NCI-H1092 treated with DMSO at 0.1 percent for 48 hours (cell line): ENCODE measurements at places on chromosomes 2 and 18.
A peak's percentile ranks its signal among the peaks of the same experiment; 100 is the strongest.

- DNase-seq = no peak
Measured at GRCh38 chr2:133936601-133937000, 317.3 kb upstream of the MGAT5 start.

- DNase-seq = no peak
Measured at GRCh38 chr18:22839340-22839821, 93.7 kb upstream of the RBBP8 start.

DNA sequence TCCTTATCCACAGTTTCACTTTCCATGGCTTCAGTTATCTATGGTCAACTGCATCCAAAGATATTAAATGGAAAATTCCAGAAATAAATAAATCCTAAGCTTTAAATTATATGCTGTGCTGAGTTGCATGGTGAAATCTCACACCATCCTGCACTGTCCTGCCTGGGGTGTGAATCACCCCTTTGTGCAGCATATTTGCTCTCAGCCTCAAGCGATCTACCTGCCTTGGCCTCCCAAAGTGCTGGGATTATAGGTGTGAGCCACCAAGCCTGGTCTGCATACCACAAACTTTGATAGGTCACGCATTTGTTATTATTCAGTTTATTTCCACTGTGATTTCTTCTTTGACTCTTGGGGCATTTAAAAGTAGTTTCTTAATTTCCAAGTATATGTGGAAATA lies 117.2 kb downstream of the SPIRE1 start:
- DNase-seq = no peak

DNA sequence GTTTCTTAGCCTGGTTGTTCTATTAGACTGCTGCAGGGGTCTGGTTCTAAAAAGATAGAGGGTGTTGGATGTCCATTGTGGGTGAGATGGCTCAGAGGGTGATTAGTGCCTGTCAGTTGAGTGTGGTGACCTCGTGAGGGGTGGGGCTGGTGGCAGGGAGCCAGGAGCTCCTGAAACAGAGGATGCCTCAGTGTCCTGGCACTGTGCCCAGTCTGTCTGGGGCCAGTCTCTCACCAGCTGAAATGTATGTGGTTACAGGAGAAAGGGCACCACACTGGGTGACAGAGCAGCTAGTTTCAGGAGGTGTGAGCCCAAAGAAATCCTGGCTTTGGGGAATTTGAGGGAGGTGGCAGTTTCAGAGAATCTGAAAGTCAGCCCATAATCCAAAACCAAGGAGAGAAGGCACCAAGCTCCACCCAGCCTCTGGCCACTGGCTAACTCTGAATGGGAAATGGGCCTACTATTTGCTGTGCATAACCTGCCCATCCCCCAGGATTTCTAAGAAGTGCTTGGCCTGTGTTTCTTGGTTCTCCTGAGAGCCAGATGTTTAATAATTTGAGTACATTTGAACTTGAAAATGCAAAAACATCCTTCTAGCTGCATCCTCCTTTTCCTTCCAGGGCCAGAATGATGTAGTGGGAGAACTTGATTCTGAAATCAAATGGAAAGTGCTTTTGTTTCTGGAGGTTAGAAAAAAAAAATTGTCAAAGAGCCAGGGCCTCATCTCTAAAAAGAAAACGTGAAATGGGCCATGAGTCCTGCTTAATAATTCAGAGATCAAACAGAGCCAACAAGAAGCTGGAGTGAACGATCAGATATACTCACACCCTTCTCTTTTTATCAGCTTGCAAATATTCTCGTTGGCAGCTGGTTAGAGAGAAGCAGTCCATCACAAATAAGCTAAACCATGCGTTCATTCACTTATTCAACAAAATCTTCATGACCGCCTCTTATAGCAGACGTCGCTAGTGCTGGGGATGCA lies 92.3 kb downstream of the B3GNT2 start:
- peak; percentile 86 for DNase-seq

GRCh38 chr18:39604836-39605235 lies 2039.2 kb upstream of the CELF4 start:
- DNase-seq = no peak

DNA sequence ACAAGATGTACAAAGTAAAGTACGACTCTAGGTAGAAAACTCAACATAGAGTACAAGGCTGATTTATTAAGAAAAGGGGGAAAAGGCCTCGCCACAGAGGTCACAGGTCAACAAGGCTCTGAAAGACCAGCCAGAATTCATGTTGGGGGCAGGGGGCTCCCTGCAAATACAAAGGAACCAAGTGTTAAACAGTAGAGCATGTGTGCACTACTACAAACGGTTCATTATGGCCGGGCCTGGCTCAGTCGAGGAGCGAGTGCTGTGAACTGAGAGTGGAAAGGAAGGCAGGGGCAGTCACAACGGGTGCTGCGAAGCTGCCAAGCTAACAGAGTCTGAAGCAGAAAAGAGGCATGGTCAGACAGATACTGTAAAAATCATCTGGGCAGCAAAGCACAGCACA lies 77.1 kb downstream of the MBOAT2 start:
- DNase-seq = no peak

- no peak for DNase-seq
Measured at GRCh38 chr2:173153301-173153885, 77.7 kb downstream of the MAP3K20 start.

DNA sequence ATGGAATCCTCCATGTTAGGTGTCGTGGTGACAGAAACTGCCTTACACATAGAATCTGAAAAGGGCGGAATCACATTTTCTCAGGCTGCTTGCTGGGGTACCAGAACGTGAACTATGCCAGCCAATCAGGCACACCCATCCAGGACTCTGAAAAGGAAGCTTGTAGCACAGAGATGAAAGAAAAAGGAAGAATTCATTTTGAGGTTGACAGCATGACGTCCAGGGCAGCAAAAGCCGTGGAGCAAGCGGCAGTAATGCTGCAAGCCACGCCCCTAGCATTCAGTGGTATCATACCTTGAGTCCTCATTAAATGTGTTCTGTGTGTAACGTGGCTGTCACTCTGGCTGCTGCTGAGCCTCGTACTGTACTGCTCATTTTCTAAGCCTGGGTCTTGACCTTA lies 304.0 kb downstream of the DYSF start:
- no peak for DNase-seq

- no peak for DNase-seq
Measured at GRCh38 chr2:111160758-111161157, 40.0 kb downstream of the BCL2L11 start.

DNA sequence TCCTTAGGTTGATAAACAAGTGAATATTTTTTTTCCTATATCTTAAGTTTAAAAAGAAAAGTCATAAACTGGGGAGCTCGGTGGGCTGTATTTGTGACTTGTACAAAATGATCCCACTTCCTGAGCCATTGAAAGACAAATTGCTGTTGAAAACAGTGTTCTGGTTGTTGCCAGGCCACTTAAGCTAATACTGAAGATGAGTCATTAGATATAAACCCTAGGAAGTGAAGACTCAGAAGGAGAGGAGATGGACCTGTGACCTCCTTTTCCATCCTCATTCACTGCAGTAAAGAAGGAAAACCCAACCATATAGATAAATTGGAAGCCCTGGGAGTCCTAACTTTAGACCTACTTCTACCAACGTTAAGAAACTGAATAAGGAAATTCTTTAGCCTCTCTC lies 46.2 kb upstream of the SERPINE2 start:
- no peak for DNase-seq

- DNase-seq = no peak
Measured at GRCh38 chr2:223075301-223076270, 23.6 kb downstream of the KCNE4 start.

DNA sequence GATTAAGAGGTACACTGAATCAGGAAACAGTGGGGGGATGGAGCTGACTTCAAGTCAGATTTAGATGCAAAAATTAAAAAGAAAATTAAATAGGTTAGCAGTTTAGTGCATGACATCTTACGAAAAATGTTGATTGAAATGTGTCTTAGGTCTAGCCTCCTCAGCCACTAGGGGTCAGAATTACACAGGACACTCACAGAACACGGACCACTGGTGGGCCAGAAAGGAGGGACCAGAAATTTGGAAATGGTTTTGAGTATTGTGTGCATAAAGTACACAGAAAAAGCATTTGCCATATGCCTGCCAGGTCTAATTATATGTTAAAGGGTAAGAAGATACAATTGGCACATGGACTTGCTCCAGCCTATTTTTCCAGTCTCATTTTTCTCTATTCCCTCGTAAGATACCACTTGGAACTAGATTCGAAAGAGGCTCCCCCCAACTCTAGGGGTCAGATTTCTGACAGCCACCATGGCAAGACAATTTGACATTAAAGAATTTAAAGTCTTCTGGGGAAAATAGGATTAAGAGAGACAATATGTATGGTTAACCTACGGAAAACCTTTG lies 550.2 kb upstream of the SETBP1 start:
- DNase-seq = peak; percentile 95
